ENCODE measurements at places on chromosomes 1 and 21. TPM values are rescaled to one million over a fixed set of nuclear protein-coding genes. Genes with fewer than 3 reads are reported as not detected.

OR2L2 gene
- 0.04 TPM for polyA plus RNA-seq

NBPF10 gene
- polyA plus RNA-seq, result 4.5 TPM

LAMB3 gene
- polyA plus RNA-seq, result 1.9 TPM

SHE gene
- polyA plus RNA-seq, result 9.9 TPM

RBM11 gene
- 3.1 TPM for polyA plus RNA-seq

CA6 gene
- polyA plus RNA-seq, result 0.11 TPM

BSDC1 gene
- polyA plus RNA-seq, result 57.6 TPM

PDE9A gene
- 54.3 TPM for polyA plus RNA-seq

PLPPR5 gene
- 2.8 TPM for polyA plus RNA-seq

LGALS8 gene
- 80.0 TPM for polyA plus RNA-seq
